ENCODE measurements at places on chromosomes 6 and 20.

- no peaks in the 10 kb centered on the region for H3K36me3 ChIP-seq
- H3K27me3 ChIP-seq = no peaks in the 10 kb centered on the region
- peaks cover 2% of the 10 kb centered on the region for H3K4me1 ChIP-seq
- H3K27ac ChIP-seq = no peak overlapping the region
These were observed 166.5 kb downstream of the SMOC2 start for GRCh38 chr6:168607272-168608112.

GRCh38 chr20:64103871-64104666, 3.3 kb downstream of the NPBWR2 start:
- DNase-seq = no peak
- no peak overlapping the region for H3K27ac ChIP-seq
- no peaks in the 10 kb centered on the region for H3K4me1 ChIP-seq

DNA sequence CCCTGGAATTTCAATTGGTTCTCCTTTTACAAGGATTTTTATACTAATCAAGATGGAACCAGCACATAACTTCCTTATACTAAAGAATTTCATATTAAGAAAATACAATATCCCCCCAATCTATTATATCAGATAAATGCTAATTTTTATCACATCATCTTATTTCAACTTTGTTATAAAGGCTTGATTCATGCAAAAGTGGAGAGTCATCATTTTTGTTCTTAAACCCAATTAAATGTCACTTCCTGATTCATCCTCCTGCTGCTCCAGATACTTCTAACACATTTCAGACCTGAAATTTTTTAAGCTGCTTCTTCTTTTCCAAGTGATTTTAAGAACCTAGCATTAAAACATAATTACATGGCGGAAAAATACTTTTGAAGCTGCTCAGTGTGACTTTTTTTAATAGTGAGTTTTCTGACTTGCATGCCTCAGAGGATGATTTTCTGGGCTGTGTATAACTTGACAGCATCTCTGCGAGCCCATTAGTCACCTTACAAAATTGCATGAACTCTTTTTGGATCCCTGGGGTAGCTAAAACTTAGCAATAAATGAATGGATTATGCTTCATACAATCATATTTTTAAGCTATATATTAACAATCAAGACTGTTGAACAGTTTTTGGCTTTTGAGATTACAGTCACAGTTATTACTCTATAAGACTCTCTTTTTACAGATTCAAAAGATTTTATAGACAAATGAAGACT, 134.1 kb downstream of the ELOVL4 start:
- H3K27ac ChIP-seq = no peak overlapping the region
- no peaks in the 10 kb centered on the region for H3K4me1 ChIP-seq
- H3K36me3 ChIP-seq = no peaks in the 10 kb centered on the region
- no peaks in the 10 kb centered on the region for H3K27me3 ChIP-seq

GRCh38 chr20:14790771-14791620, 453.6 kb upstream of the FLRT3 start:
- DNase-seq = no peak
- no peaks in the 10 kb centered on the region for H3K4me1 ChIP-seq
- no peak overlapping the region for H3K4me3 ChIP-seq
- H3K27ac ChIP-seq = no peak overlapping the region
- no peaks in the 10 kb centered on the region for H3K27me3 ChIP-seq

Measured in ovary (tissue), 10 donors.